ENCODE measurements at places on chromosomes 5 and 9.

DNA sequence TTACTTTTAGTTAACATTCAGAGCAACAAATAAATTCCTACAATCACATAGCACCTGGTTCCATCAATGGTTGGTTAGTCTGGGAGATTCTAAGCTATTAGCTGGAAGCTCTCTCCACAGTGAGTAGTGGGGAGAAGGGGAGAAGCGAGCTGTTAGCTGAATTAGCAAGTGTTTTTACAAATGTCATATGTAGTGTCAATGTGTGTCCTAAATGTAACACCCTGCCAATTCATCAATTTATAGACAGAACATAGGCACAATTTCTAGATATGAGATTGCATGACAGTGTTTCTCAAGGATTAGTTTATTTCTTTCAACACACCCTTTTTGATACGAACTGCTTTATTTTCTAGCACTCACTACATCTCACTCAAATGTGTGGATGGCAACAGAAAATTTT, 349.0 kb downstream of the PDE4D start:
- DNase-seq = no peak

GRCh38 chr9:87387351-87388011, 110.2 kb upstream of the DAPK1 start:
- DNase-seq = no peak

- DNase-seq = no peak
Measured at GRCh38 chr5:170006021-170006420, 25.7 kb upstream of the INSYN2B start.

DNA sequence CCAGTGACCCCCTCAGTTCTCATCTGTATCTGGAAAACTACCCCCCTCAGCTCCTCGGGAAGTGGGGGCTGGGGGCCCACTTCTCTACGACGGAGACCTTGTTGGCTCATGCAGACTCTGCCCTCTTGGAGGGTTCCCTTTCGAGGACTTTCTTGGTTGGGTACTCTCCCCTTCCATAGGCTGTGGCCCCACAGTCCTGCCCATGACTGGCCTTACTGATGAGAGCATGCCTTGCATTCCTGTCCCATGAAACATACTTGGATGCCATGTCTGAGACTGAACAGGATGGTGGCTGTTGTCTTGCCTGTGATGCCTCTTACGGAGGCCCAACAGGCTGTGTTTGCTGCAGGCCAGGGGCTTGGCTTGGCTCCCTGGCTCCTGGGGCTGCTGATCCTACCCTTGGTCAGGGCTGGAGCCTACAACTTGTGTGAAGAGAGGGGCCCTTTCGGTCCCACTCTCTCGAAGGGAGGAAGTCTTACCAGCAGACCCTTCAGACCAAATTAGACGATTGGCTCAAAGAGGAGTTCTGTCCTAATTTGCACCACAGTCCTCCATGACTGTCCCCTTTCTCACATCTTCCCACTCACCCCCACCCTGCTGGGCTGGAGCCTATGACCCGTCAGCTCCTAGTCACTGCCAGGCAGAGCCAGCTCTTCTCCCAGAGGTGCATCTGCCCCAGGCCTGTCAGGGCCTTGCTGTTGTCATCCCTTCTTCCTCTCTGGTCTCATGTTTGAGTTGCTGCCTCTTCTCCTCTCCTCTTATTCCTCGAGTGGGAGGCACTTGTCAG, 109.9 kb downstream of the CACNA1B start:
- no peak for DNase-seq

DNA sequence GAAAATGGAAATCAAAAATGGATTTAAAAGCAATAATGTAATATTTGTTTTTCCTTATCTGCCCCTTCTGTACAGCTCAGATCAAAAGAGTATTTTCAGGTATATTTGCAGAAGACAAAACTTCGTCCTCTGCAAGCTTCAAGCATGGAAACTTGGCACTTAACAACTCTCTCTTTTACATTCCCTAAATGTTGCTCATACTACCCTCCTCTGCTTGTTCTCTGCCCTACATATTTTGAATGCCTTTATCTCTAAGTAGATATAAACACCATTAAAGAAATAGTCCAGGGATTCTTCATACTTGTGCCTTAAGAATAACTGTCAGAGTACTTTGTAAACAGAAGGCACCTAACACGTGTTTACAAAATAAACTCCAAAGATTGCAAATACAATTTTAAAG, 19.2 kb upstream of the SMC2 start:
- no peak for DNase-seq

- DNase-seq = no peak
Measured at GRCh38 chr9:106921341-106921899, 58.5 kb downstream of the ZNF462 start.

DNA sequence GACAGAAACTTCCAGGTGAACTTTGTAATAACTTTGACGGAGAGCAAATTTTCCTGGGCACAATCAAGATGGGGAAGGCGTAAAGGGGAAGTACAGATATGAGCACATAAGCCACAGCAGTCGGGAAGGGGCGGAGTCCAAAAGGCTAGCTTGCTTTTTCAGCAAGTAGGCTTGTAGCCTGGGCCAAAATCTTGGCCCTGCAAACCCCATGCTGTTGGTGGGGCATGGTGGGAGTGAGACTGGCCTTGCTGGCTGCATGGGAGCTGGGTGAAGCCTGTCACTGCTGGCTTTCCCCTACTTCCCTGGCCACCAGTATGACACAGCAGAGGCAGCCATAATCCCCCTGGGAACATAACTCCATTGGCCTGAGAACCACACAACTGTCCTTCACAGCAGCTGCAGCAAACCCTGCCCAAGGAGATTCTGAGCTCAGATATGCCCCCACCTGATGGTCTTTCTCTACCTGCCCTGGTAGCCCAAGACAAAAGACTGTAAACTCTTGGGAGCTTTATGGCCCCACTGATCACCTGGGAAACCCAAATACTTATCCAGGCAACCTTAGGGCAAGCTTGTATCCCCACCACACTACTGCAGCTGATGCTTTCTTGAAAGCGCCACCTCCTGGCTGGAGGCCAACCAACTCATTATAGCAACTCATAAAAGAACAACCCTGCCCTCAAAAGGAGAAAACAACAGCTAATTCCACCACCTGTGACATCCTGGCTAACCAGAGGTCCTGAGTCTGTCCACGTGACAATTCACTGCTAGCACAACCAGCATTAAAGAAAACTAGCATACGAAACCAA, 24.0 kb downstream of the DCTN4 start:
- no peak for DNase-seq

GRCh38 chr5:40386289-40386688, 293.4 kb upstream of the PTGER4 start:
- no peak for DNase-seq

GRCh38 chr9:126830827-126831226, 26.0 kb downstream of the ZBTB43 start:
- no peak for DNase-seq

GRCh38 chr5:161546470-161547301, at the start of gene GABRB2:
Gene GABRB2, minus strand, starts transcription at chr5:161546725. Its CDS starts 82 bp downstream, at chr5:161546643.
- no peak for DNase-seq

DNA sequence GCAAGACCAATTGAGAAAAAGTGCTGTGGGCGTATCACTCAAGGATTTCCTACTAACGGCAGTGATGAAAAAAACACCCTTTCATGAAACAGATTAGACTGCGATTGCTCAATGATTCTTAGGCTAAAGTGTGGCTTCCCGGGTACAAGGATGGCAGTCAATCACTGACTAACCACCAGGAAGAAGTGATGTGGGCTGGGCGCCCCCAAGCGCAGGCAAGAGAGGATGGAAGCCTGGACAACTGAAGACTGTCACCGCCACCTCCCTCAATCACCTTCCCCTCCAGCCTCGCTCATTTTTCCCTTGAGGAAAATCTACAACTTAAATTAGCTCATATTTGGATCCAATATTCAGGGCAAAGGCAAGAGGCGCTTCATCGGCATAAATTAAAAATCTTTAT, 707.2 kb downstream of the MTRR start:
- no peak for DNase-seq

DNA sequence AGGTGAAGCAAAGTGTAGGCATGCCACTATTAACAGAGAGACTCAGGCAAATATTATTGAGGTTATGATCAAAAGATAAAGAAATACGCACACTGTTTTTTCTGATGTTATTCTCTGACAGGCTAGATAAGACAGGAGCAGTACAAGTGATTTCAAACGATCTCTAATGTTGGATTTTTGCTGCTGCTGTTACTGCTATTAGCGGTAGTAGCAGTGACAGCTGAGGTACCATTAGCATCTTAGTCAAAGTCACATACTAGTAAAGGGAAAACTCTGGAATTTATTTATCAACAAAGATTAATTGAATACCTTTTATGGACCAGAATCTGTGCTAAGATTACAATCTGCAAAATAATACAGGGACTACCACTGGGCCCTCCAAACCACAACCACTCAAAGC, 362.4 kb upstream of the CDH6 start:
- DNase-seq = no peak

GRCh38 chr9:133226219-133227171, 17.4 kb upstream of the OBP2B start:
- DNase-seq = no peak

DNA sequence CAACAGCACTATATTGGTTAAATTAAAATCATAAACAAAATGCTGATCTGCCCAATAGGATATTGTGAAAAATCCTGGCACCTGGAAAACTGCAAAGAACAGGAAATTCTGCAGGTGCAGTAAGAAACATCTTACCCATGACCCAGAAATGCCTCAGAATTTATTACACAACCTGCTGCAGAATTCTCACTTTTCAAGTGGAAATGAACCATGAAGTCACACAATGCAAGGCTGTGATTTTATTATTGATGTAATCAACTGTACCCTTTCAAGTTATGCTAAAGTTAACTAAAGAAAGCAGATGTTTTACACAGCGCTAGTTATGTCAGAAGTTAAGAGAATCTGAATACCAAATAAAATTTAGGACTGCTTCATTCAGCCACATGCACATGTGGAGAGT, 6.0 kb downstream of the STRBP start:
- no peak for DNase-seq

GRCh38 chr5:179306191-179307012, 38.9 kb downstream of the ADAMTS2 start:
- DNase-seq = no peak

- DNase-seq = no peak
Measured at GRCh38 chr5:76715486-76715735, 515 bp upstream of the F2R start.

DNA sequence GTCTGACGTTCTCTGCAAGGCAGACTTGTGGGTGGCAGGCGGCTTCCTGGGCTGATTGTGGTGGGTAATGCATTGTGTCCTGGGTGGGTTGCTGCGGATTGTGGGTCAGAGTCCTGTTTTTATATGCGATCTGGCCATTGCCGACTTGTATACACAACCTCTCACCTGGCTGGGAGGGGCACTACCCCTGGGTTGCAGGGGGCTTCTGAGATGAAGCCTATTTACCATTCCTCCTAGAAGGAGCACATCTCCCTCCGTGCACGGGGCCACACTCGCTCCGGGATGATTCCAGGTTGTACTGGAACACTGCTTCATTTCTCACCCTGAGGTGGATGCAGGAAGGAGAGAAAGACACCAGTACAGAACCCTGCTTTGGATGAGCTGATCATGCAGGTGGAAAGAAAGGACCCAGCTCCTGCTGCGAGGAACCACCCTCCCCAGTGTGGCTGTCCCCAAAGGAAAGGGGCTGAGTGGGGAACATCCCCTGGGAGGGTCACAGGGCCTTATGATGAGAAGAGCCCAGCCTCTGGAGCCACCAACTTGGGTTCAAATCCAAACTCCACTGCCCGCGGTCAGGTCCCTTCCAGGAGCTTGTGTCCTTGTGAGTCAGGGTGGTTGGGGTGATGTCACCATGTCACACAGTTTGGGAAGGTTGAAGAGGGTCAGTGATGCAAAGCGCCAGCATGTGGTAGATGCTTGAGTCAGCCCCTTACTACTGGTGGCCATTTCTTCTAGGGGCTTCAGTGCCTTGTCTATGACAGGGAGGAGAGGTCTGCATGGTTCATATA, 151.8 kb upstream of the COL5A1 start:
- no peak for DNase-seq

DNA sequence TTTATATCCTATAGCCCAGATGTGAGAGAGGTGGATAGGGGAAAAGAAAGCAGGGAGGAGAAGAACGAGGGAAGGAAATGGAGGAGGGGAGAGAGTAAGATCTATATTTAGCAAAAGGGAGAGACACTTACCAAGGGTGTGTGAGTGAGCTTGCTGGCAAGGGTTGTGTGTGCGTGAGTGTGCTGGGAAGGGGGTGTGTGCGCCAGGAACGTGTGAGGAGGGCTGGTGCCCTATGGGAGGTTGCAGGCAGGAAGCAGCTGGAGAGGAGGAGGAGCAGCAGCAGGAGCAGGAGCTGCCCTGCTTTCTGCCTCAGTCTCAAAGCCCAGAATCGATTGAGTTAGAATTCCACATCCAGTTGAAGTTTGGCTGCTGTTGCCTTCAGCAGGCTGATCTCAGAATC, 148.3 kb upstream of the RUSC2 start:
- no peak for DNase-seq

- DNase-seq = peak; percentile 12
Measured at GRCh38 chr9:134492281-134492691, 149.3 kb upstream of the COL5A1 start.

- DNase-seq = peak; percentile 94
Measured at GRCh38 chr9:127578952-127579853, 32.9 kb upstream of the STXBP1 start.

DNA sequence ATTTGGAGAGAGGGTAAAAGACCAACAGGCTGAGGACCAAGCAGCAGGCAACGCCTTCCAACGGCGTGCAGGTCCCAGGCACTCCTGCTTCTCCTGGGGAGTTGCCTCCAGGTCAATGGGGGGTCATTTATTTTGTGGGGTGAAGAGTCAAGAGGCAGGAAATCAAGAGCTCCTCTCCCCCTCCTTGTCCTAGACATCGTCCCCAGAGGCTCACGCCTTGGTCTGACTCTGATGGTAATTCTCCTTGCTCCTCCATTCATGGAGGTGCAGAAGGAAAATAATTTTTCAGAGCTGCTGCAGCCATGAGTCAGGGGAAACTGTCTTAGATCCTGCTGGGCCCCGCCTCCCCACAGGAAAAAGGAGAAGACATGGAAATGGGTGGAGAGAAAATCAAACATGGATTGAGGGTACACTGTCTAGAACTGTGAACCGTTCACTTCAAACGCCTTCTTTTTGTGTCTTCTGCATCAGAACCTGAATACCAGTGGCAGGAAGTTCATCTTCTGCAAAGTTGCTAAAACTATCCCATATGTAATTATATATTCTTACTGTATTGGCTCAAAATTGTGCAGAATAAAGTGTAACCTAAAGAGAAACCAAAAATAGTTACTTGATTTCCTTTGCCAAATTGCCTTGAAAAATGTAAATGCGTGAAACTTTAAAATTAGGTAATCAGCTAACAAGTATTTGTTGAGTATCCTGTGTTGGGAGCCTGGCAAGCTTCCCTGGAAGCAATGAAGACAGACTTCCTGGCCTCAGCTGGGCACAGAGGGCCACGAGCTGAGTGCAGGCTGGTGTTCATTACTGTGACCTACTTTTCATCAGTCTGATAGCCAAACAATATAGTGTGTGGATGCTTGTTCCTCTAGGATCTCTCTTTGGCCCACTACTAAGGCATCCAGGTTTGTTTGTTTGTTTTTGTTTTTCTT, 142.0 kb downstream of the CMYA5 start:
- no peak for DNase-seq

- no peak for DNase-seq
Measured at GRCh38 chr9:23774266-23774665, 51.8 kb downstream of the ELAVL2 start.
